ENCODE measurements at places on chromosomes 6 and 20.

- no peak for DNase-seq
Measured at GRCh38 chr20:43438578-43439316, 18.9 kb upstream of the SRSF6 start.

- DNase-seq, result no peak
Measured at GRCh38 chr6:25793970-25794369, 37.9 kb downstream of the SLC17A1 start.

- no peak for DNase-seq
Measured at GRCh38 chr6:32114796-32115195, 5.7 kb upstream of the TNXB start.

DNA sequence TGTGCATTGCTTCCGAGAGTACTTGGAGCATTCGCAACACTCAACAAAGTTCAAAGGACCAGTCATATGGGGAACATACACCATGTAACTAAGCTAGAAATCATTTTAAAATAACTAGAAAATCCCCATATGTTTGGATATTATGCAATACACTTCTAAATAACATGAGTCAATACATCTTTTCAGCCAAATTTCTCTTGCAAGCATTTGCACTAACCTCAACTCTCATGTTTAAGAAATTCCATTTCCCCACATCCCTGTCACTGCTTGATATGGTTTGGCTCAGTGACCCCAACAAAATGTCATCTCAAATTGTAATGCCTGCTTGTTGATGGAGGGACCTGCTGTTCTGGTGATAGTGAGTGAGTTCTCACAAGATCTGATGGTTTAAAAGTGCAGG lies 85.7 kb upstream of the CST7 start:
- no peak for DNase-seq
